ENCODE measurements at places on chromosomes 2 and 18.

DNA sequence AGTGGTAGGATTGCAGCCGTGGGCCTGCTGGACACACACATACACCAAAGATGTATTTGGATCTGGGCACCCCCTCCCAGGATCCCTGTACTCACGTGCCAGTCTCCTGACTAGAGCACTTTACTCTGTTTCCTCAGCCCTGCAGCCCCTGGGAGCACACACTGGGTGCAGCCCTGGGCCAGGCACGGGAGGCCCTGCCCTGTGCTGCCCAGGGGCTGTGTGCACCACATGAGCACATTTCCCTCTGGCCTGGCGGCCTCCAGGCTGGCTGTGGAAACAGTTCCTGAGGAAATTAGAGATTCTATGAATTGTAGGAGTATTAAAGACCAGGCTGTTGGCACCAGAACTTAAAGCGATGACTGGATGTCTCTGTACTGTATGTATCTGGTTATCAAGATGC lies 45.4 kb downstream of the BCL2L11 start:
- no peak for DNase-seq

DNA sequence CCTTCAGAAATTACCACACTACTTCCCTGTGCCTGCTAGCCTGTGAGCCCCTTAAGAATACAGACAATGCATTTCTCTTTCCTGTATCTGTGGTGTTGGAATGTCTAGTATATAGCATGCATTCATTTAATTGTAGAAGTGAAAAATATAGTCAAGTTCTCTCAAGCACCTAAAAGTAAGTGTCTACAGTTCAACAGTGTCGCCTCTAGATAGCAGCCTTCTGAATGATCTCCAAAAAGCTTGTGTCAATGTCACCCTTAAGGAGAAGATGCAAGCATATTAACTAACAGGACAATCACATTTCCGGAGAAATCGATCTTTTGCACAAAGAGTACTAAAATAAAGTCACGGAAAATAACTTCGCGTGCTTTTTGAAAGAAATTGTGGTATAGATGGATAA lies 27.5 kb upstream of the DSG3 start:
- DNase-seq = no peak

GRCh38 chr18:30971338-30971956 lies 71.1 kb downstream of the DSC3 start:
- no peak for DNase-seq

DNA sequence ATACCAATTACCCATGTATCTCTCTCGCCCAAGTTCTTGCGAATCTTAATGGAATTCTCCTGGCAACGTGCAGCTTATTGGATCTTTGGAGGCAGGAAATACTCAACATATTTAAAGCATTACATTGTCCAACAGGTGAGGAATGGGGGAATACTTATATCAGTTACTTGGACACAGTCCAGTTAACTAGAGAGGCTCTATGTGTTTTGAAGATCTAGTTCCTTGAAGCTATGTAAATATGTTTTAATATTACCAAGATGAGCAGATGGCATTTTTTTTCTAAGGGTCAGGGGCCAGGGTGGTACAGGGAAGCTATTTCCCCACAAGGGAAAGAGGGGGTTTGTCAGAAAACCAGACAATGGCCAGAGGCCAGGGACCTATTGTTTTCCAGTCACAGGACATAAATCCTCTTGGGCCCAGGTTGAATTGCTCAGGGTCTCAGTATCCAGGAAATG lies 26.8 kb upstream of the MC5R start:
- no peak for DNase-seq

DNA sequence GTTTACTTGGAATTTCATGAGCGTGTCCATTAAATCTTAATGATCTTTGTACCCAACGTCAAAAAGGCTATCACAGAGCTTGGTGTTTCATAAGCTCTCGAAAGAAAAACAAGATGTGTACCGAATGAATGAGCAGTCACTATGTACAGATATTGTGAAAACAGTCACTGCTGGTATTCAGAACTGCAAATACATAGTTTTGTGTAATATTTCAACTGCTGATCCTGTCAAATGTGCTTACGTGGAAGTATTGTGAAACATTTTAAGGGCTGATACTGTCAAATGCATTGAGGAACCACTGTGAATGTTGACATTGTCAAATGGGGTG lies 184.2 kb upstream of the KLHL29 start:
- DNase-seq = no peak

- no peak for DNase-seq
Measured at GRCh38 chr2:41955316-41956043, 92.3 kb upstream of the PKDCC start.

- DNase-seq = no peak
Measured at GRCh38 chr2:18708203-18708715, 118.9 kb upstream of the NT5C1B start.

GRCh38 chr2:107735201-107735600 lies 91.5 kb upstream of the RGPD4 start:
- DNase-seq = no peak

DNA sequence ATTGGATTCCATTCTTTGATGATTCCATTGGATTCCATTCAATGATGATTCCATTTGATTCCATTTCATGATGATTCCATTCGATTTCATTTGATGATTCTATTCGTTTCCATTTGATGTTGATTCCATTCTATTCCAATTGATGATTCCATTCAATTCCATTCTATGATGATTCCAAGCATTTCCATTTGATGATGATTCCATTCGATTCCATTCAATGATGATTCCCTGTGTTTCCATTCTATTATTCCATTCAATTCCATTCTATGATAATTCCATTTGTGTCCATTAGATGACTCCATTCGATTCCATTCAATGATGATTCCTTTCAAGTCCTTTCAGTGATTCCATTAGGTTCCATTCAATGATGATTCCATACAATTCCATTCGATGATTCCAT lies 1090.5 kb downstream of the RPIA start:
- no peak for DNase-seq

- DNase-seq = no peak
Measured at GRCh38 chr2:23809150-23809549, 117.8 kb downstream of the ATAD2B start.

DNA sequence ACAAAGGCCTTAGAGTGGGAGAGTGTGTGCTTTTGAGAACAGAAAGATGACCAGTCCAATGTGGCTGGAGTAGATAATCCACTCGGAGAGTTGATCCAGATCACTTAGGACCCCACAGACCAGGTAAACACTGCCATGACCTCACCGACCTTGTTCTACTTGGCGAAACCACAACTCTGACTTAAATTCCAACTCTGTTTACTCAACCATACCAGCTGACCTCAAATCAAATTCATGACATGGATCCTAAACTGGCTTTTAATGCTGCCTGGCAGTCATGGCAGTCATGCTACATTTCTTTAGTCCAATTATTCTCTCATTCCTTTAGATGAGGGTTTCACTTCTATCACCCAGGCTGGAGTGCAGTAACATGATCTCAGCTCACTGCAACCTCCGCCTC lies 347.1 kb upstream of the FAM98A start:
- no peak for DNase-seq

GRCh38 chr2:106117882-106118684 lies 76.0 kb downstream of the UXS1 start:
- DNase-seq = no peak

DNA sequence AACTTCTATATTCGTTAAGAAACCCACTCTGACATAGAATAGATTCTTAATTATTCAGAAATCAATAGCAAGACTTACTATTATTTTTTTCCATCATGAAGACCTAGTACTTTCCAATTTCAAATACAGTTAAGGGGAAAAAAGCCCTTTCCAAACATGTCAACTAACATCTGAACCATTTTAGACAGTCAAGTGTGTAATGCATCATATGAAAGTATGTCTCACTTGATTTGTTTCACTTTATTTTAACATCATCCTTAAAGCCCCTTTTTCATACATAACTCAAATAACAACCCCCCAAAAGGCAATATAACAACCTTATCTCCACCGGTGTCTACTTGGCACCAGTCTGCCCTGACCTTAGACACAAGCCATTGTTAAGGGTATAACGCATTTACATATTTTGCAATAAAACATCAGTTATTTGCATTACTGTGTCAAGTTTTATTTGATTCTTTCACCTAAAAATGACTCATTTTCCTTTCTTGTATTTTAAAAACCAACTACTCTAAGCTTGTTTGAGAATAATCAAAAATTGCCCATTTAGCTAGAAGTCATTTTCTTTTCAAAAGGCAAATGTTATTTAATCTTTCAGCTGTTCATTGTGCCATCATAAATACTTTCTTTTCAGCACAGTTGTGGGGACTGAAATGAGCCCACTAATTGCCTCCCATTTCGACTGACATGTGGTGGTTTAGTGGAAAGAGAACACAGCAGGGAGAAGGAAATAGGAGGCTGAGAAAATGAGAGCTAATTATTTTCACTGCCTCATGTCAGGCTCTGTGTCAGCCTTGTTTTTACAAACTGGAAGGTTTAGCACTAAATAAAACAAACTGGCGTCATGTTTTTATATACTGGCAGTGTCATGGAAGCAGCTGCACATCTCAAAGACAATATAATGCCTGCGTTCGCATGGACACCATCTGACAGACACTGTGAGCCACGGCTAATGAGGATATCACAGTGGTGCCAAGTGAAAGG lies 104.7 kb upstream of the CDCA7 start:
- no peak for DNase-seq

- DNase-seq = no peak
Measured at GRCh38 chr2:59398081-59398480, 1155.4 kb downstream of the BCL11A start.

GRCh38 chr2:98086491-98087446 lies at the start of gene VWA3B:
VWA3B (plus strand) TSS chr2:98087167; CDS start chr2:98093093, 5,926 bp downstream.
- no peak for DNase-seq

GRCh38 chr2:41610501-41611190 lies 437.2 kb upstream of the PKDCC start:
- peak; percentile 81 for DNase-seq

DNA sequence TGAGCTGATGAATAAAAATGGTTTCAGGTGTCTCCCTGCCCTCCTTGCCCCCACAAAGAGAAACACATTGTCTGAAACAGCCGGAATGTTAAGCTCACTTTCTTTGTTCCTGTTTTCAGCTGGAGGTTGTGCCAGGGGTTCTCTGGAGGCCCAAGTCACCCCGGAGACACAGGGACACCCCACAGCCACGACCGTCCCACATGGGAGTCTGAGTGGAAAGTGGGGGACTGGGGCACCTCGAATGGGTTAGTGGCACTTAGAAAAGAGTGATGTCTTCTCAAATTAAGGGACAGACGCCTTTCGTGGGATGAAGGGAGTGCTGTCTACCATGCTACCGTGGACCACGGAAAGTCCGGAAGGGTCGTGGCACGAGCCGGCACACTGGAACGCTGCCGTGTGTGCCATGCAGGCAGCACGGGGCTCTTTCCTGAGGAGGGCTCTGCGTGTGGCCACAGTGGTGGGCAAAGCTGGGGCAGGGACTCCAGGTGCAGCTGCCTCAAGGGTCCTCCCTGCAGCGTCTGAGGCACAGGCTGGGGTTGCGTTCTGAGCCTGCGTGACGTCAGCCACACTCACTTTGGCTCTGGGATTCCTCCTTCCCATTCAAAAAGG lies 39.4 kb upstream of the CTDP1 start:
- DNase-seq = no peak

- no peak for DNase-seq
Measured at GRCh38 chr2:151637271-151637781, 97.0 kb downstream of the NEB start.

DNA sequence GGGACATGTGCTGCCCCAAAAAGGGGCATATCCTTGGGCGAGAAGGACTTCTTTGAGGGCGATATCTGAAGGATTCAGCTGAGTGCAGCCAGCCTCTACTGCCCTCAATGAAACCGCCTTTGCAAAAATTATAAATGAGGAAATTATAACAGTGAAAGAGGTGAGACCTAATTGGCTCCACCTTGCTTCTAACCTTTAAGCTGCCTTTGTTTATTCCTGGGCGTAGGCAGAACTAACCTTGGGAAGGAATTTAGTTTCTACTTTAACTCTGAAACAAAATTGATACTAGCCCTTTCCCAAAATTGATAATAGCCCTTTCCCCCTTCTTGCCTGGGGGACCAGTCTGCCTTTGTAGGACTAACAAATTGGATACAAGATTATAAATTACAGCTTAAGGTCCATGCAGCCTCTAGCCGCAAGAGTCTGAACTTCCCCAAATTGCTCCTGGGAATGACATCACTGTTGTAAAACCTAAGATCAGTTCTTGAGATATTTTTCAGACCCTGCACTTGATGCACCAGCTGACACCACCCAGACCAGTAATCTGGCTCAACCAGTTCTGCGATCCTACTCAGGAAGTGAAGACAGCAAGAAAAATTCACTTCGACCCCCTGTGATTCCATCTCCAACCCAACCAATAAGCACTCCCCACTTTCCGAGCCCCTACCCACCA lies 36.0 kb upstream of the ASAP2 start:
- no peak for DNase-seq

DNA sequence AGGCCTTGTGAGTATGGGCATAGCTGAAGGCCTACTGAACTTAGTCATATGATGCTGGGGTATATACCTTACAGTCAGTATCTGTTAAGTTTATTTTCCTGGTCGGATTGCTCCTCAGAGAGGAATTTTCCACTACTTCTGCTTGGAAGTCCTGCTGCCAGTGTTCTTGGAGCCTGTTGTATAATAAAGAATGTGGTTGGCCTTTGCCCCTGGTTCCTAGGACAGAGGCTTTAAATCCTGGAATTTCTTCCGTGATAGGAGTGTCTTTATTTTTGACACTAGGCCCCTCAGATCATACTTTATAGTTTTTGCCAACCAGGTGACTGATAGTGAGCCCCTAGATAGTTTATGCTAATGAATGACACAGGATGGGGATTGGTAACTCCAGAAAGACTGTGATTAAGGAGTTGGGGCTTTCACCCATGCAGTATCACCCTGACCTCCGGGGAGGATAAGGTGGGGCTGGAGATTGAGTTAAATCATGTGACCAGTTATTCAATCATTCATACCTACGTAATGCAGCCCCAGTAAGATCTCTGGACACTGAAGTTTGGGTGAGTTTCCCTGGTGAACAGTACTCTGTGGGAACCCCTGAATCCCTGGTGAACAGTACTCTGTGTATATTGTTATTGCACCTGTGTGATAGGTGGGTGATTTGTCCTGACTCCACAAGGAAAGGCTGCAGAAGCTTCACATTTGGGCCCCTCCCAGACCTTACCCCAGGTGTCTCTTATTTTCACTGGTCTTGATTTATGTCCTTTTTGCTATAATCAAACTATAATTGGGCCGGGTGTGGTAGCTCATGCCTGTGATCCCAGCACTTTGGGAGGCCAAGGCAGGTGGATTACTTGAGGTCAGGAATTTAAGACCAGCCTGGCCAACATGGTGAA lies 56.9 kb downstream of the COMMD1 start:
- DNase-seq = no peak

DNA sequence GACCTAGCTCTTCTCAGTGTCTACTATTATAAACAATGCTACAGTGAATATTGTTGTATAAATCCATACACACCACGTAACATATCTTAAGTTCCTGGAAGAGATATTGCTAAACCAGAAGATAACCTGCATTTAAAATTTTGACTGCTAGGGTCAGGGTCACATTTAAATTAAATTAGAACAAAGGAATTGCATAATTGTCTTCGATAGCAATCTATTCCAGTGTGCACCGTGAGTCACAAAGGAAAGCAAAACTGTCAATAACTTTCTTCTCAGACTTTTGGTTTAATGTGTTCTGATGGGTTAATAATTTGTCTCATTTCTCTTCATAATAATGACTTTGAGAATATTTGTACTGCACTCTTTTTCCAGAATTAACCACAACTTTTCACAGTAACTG lies 4.2 kb downstream of the GEN1 start:
- no peak for DNase-seq

- DNase-seq = no peak
Measured at GRCh38 chr2:101815739-101816391, 118.4 kb downstream of the MAP4K4 start.

Data from retinal pigment epithelial cell (primary cell).